ENCODE measurements at places on chromosomes 2 and 18. TPM values are rescaled to one million over a fixed set of nuclear protein-coding genes. Genes with fewer than 3 reads are reported as not detected.

HTR2B gene
- 0.21 TPM for total RNA-seq

CCDC141 gene
- total RNA-seq = not detected

GPAT2 gene
- total RNA-seq = 1.6 TPM

STEAP3 gene
- total RNA-seq = 45.7 TPM

TMEM198 gene
- total RNA-seq = 7.6 TPM

NEUROD1 gene
- total RNA-seq = not detected

EDAR gene
- total RNA-seq = 1.0 TPM

CEBPZOS gene
- 21.3 TPM for total RNA-seq

SCYGR3 gene
- total RNA-seq = not detected

GNAL gene
- 14.7 TPM for total RNA-seq

ATP8B1 gene
- total RNA-seq = 13.1 TPM

SULT1C2 gene
- 10.4 TPM for total RNA-seq

SLC30A3 gene
- total RNA-seq = 0.27 TPM

SLC35F6 gene
- total RNA-seq = 83.1 TPM

STK16 gene
- 17.7 TPM for total RNA-seq

CXCR2 gene
- total RNA-seq = not detected

GYPC gene
- total RNA-seq = 137 TPM

ZAP70 gene
- 0.55 TPM for total RNA-seq

LRP2 gene
- 0.21 TPM for total RNA-seq

COPS9 gene
- 164 TPM for total RNA-seq
